ENCODE measurements at places on chromosomes 11 and 22. TPM values are rescaled to one million over a fixed set of nuclear protein-coding genes. Genes with fewer than 3 reads are reported as not detected.

GRCh38 chr22:50556703-50557102, 6.0 kb downstream of the SYCE3 start:
- no peak for DNase-seq

- no peak for DNase-seq
These were observed 91.9 kb upstream of the TP53I11 start for GRCh38 chr11:45042560-45042959.

DNA sequence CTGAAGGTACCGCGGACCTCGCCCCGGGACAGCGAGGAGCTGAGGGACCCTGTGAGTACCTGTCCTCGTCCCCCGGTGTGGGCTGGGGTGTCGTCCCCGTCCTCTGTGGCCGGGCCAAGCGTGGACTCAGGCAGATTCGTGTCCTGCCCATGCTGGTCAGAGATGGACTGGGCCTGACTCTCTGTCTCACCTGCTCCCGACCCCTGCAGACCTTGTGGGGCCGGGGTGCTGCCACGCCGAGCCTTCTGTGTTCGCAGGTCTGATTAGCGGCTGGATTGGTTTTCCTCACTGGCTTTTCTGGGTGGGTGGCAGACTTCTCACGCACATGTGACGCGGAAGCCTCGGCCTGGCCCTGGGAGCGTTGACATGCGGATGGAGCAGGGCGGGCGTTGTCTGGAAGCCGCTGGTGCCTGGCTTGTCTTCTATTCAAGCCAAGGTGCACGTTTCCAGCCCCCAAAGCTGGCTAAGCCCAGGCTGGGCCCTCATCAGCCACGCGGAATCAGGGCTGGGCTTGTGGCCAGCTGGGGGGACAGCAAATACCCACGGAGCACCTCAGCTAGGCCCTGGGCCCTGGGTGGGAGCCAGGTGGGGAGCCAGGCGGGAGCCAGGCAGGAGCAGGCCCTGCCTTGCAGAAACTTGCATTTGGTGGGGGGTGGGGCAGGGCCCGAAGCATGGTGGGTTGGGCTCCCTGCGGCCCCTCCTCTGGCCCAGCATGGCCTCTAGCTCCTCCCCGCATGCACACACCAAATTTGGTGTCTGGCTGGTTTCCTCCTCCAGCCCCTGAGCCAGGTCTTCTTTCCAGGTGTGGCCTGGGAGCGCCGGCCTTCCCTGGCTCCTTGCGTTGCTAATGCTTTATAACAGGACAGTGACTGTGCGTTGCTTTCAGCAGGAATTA, 7.0 kb downstream of the GRAMD4 start:
- DNase-seq, result no peak

DNA sequence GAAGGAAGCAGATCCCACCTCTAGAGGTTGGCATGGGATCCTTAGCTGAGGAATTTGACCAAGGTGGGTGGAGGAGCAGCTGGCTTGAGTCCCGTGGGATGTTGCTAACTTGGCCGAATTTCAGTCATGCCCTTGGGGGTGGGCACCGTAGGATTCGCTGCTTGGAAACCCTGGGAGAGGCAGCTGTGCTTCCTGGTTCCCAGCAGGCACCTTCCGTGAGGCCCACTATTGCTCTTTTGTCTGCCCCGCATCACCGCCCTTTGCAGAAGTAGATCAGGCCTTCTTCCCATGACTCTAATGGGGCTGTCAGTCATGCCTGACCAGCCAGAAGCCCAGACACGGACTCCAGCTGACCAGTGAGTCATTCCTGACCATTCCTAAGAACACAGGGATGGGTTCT, 292.3 kb upstream of the SYN3 start:
- DNase-seq, result no peak

DNA sequence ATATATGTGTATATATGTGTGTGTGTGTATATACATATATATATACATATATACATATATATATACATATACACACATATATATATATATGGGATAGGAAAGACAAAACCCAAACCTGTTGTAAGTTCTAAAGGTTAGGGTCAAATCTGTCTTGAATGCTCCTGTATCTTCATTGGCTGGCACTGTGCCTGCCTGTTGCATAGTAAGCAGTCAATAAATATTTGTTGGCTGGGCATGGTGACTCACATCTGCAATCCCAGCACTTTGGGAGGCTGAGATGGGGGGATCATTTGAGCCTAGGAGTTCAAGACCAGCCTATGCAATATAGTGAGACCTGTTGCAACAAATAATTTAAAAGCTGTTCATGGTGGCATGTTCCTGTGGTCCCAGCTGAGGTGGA, 205.4 kb downstream of the DBX1 start:
- no peak for DNase-seq

- DNase-seq, result no peak
These were observed 11.3 kb upstream of the SESN3 start for GRCh38 chr11:95242091-95242844.

DNA sequence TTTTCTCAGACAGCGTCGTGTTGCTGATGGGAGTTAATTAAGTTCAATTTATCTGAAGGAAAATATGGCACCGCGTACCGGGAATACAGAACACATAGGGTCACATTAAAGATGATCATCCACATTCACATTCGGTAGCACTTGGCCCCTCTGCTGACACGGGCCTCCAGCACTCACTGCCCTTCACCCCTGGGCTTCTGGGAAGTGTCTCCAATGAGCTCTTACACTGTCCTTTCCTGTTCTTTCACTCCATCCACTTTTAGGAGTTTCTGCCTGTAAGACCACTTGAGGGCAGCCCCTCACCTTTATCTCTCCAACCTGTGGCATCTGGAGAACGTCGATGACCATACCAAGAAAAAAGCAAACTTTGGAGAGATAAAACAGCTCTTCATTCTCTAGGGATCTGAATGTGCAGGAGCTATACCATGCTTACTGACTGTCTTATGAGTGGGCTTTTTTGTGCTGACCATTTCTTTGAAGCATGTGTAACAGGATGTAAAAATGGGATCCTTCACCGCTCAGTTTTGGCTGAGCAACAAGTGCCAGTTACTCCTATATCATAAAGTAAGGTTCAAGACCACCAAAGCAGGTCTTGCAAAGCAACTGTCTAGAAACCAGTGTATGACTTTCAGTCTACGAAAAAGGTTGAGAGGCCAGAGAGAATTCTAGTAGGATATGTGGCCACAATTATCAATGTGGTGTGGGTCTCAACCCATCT, 1.1 kb upstream of the SERGEF start:
- no peak for DNase-seq

DNA sequence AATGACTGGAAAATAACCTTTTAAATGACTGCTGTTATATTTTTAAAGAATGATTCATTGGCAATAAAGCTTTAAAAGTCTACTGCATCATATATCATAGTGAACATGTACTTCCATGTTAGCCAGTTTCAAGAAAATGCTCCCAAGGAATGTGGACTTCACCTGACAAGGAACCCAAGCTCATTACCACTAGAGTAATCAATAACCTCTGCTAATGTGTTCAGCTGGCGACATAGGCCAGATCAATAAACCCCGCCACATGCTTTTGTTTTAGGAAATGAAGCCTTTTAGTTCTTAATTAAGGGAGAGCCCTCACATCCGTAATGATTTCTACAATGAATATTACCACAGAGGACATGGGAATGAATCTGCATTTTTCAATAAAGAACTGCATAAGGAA, 1219.9 kb upstream of the CNTN5 start:
- no peak for DNase-seq

DNA sequence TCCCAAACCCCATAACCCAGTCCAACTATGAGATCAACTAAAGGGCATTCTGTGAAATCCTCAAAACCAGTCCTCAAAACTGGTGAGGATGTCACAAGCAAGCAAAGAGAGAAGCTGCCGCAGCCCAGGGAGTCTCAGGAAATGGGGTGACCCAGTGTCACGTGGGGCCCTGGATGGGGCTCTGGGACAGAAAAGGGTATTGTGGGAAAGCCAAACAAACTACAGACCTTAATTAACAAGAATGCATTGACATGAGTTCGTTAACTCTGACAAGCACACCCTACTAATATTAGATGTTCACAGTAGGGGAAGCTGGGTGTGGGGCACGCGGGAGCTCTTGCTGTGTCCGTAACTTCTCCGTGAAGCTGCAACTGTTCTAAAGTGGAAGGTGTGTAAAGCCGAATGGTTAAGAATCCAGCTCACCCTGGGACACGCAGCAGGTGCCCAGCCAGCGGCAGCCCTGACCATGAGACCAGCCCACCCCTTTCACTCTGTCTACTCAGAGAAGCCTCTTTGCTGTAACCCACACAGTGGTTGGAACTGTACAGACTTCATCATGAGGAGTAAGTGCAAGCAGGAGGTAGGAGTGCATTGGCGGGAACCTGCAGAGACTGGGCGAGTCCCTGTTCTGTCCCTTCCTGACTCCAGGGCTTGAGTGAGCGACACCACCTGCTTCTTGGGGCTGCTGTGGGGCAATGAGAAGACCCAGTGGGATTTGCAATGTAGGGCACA, 17.9 kb downstream of the LINC01488 start:
- DNase-seq, result no peak

DNA sequence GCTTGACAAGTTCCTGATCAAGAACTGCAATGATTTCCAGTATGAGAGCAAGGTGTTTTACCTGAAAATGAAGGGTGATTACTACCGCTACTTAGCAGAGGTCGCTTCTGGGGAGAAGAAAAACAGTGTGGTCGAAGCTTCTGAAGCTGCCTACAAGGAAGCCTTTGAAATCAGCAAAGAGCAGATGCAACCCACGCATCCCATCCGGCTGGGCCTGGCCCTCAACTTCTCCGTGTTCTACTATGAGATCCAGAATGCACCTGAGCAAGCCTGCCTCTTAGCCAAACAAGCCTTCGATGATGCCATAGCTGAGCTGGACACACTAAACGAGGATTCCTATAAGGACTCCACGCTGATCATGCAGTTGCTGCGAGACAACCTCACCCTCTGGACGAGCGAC, 12.0 kb downstream of the YWHAH start:
- no peak for DNase-seq

DNA sequence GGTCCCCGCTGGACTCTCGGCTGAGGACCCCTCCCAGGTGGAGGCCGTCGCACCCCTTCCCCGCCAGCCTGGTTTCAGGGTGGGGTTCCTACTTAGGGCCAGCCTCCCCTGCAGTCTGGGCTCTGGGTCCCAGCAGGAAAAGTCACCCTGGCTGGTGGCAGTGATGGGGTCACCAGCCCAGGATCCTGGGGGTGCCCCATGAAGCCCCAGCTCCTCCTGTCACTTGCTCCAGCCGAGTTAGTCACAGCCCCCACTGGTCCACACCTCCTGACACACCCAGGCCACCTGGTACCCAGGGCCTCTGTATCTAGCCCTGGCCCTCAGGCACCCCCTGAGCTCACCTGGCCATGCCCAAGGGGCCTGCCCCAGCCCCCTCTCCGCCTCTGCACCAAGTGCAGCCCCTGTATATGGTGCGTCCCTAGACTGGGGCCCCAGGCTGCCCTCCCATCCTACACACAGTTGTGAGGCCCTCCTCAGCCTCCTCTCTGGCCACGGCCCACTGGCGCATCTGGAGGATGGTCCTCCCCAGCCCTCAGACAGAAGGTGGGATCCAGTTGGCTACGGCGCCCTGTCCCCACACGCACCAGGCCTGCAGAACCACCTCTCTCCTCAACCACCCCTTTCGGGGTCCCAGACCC, 6.7 kb downstream of the PLXNB2 start:
- DNase-seq, result no peak

The GPR83 gene
- total RNA-seq, result not detected

The DDX25 gene
- not detected for total RNA-seq

The ENTHD1 gene
- not detected for total RNA-seq

Measured in mesenteric fat pad (tissue), 1 donor.